ENCODE measurements at places on chromosomes 3 and 15.

- DNase-seq, result no peak
Observed at GRCh38 chr15:47409038-47409437, 308.3 kb upstream of the SEMA6D start.

GRCh38 chr3:186097317-186097662 lies 11.6 kb downstream of the ETV5 start:
- DNase-seq, result no peak

GRCh38 chr3:64494526-64494925 lies 193.3 kb downstream of the ADAMTS9 start:
- DNase-seq, result no peak

DNA sequence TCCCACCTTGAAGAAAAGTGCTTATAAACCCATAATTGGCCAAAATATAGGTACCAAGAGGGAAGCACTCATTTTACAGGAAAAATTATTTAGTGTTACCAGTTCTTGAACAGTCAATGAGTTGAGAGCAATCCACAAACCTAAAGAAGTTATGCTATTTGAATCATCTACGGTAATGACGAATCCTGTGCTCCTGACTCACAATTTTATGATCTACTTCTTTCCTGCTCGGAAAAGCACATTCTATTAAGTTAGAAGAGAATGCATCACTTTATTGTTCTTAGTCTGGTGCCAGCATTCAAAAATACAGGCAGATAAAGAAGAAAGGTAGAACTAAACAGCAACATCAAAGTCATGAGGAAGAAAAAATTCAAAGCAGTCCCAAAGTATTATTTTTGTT lies 33.2 kb downstream of the CHRM5 start:
- DNase-seq, result no peak

- DNase-seq, result no peak
Observed at GRCh38 chr15:55401786-55402246, 6.3 kb downstream of the CCPG1 start.

DNA sequence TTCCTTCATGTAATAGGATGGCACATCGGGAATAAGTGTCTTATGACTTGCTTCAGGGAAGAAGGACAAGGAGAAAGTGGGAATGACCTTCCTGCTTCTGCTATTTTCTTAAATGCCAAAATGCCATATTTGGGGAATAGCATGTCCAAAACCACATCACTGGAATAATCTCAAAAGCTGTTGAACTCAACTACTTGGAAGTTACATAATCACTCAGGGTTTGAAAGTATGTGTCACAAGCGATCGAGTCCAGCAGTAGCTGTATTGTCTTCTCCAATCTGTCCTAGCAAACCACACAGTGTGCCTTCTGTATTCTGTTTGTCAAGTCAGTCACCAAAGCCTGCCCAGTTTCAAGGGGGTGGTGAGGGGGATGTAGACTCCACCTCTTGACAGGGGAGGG lies 58.3 kb upstream of the GADL1 start:
- no peak for DNase-seq

- DNase-seq, result no peak
Observed at GRCh38 chr3:98921957-98922356, 20.5 kb upstream of the DCBLD2 start.

GRCh38 chr3:197353867-197354567 lies 55.6 kb upstream of the DLG1 start:
- no peak for DNase-seq

DNA sequence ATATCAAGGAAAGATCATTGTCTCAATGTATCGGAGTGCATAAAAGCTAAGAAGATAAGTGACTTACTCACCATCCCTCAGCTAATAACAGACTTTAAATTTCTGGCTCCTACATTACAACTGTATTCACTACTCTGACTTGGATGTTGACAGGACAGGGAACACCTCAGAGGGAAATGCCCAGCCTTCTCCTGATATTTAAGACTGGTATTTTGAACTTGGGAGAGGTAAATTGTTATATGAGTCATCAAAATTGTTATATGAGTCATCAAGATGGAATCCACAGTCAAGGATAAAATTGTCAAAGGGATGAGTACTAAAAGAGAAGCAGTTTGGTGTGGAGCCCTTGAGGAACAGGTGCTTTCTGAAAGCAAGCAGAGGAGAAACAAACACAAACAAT lies 961.4 kb downstream of the VGLL3 start:
- no peak for DNase-seq

DNA sequence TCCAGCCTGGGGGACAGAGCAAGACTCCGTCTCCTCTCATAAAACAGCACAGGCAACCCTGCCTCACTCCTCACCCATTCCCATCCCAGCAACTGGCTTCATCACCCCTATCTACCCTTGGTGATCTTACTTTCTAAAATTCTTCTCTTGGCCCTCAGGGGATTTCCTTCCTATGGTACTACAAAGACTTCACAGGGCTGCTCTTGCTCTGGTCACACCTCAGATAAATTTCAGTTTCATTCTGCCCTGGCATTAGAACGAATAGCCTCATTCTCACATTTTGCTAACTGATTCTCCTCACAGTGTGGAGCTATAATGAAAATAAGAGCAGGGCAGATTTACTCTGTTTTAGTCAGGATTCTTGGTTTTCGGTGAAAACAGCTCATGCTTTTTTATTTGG lies 22.1 kb upstream of the CRBN start:
- no peak for DNase-seq

DNA sequence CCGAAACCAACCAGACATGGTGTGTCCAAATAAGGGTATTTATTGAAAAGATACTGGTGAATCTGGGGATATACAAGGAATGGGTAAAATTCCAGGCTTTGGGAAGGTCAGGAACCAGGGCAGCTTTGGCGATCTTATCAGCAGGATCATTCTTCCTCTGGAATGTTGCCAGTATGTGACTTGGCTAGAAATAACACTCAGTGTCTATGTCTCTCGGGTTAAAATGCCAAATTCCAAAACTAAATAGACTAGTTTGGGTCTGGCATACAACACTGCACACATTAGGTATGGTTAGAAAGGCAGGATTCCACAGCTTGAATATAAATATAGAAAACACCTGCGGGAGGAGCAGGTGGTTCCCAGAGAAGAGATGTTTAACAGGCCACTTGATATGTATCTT lies 220.2 kb upstream of the CD96 start:
- DNase-seq, result no peak

DNA sequence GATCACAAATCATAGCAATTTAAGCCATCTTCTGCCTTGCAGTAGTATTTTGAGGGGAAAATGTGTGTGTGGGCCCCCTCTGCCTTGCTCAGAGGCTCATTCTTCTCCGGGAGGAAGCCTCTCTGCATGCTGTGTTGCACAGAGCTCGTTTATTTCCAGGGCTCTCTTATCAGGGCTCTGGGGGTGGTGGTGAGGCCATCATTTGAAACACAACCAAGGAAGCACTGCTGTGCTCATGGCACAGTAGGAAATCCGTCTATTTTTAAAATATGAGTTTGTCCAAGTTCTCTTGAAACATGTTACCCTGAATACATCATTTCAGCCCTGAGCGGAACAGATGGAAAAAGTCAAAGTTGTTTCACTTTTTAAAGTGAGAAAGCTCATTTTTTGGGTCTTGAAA lies 369.0 kb upstream of the CFAP20DC start:
- DNase-seq, result no peak

- DNase-seq, result no peak
Observed at GRCh38 chr3:152104847-152105415, 163.8 kb upstream of the MBNL1 start.

DNA sequence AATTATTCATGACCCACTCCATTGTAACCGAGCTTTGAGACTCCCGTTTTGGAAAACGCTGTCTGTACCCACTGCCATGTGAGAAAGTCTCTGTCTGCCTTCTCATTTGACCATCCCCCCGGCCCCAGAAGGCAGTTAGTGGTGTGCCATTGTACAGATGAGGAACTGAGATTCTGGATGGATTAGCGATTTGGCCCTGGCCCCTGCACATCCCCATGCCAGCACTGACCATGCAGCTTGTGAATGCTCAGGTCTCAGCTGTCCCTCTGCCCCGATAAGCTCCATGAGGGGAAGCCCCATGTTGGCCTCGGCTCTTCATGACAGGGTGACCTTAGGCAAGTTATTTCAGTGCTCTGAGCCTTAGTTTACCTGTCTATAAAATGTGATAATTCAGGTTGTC lies 153.0 kb upstream of the SMAD3 start:
- no peak for DNase-seq

GRCh38 chr15:87949575-87950223 lies 306.8 kb downstream of the NTRK3 start:
- DNase-seq, result no peak

GRCh38 chr3:64214381-64215018 lies 10.8 kb downstream of the PRICKLE2 start:
- no peak for DNase-seq

GRCh38 chr3:52400275-52400793 lies 44.6 kb downstream of the SEMA3G start:
- DNase-seq, result no peak

- no peak for DNase-seq
Observed at GRCh38 chr3:134590766-134591165, 60.1 kb downstream of the KY start.

- no peak for DNase-seq
Observed at GRCh38 chr3:100556673-100557310, 52.6 kb upstream of the ADGRG7 start.

GRCh38 chr3:71978150-71978721 lies 193.3 kb upstream of the PROK2 start:
- DNase-seq, result no peak

DNA sequence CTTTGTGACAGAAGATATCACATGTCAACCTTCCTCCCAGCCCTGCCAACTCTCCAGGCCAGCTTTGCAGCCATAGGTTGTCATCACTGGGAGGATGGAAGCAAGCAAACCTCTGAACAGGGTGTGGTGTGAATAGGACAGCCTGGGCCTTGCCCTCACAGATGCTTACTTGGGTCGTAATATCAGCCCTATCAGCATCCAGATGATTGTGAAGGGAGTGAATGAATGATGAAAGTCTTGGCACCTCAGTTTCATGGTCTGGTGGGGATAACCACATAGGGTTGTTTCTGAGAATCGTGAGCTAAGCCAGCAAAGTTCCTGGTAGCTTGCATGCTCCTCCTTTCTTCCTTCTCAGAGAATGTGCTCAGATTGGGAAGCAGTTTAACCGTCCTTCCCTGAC lies 55.1 kb upstream of the POLR2M start:
- no peak for DNase-seq

DNA sequence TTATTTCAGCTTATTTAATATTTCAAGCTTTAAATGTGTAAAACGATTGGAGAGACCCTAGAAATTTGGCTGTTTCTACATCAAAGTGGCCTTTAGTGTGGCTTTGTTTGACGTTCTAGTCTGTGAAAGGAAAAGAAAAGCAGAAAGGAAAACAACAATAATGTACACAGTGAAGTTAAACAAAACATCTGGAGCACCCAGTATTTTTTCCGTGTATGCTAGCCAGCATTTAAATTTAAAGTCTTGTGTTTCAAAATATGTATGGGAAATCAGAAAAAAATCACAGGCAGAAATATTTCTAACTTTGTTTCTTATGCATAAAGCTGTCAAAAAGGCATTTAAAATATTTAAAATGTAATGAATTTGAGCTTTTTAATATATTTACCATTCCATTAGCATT lies 218.1 kb downstream of the NAALADL2 start:
- no peak for DNase-seq

GRCh38 chr3:24388611-24389010 lies 106.0 kb downstream of the THRB start:
- no peak for DNase-seq

DNA sequence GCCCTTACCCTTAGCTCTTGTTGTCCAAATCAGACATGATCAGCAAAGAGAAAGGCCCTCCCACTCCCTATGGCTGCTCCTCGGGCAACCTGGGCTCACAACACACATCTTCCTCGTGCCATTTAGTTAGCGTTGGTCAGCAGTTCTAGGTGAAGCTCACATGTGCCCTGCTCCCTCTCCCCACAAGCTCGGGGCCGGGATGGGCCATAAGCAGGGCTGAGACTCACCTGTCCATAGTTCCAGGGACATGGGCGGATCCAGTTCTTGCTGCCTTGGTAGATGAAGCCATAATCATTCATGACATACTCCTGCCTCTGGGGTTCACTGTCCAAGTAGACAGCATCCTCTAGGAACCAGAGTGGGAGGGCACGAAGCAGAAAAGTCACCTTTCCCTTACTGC lies 10.4 kb downstream of the TGM5 start:
- no peak for DNase-seq

GRCh38 chr3:133943639-133944141 lies 48.0 kb upstream of the RAB6B start:
- no peak for DNase-seq

Measured in stimulated activated CD4-positive, alpha-beta T cell treated with anti-CD3 and anti-CD28 coated beads, Interleukin-12 subunit alpha, Interleukin-12 subunit beta, amount 100 ng/mL, for 24 hours (primary cell).